ENCODE measurements at places on chromosomes 6 and 20.

GRCh38 chr20:3237958-3238615, 903 bp downstream of the SLC4A11 start:
- DNase-seq, result no peak

DNA sequence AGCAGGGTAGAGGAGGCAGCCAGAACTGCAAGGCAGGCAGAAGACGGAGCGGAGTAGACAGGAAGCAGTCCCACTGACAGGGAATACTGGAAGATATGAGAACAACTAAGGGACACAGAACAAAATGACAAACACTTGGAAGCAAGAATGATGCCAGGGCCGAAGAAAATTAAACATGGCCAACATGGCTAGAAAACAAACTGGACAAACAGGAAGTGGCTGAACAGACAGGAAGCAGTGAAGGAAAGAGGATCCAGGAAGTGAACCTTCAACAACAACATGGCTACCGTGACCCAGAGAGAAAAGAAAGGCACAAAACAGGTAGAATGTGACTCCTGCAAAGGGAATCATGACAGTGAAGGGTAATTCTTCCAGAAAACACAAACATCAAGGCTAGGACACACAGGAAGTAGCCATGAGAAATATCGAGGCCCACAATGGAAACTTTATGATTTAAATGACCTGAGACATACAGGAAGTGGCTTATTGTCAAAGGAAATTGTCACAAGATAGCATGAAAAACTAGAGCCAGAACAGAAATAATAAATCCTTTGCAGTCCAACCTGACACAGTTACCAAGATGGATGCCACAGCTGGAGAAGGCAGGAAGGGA, 9.1 kb downstream of the COL11A2 start:
- DNase-seq, result no peak

- DNase-seq, result no peak
These were observed 50.2 kb downstream of the GFRA4 start for GRCh38 chr20:3612795-3613572.

DNA sequence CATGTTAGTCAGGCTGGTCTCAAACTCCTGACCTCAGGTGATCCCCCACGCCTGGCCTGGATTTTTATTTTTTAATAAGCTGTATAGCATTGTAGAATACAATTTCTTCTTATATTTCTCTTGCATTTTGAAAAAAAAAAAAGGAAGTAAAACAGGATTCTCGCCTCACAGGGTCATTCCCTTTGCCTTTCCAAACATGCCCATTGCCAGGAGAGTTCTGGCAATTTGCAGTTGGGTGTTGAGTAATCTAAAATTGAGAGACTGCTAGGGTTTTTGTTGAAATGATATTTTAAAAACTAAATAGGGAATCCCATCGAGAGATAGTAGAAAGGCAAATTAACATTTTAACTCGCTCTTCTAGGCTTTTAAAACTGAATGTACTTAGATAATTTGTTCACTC, 196.1 kb downstream of the JARID2 start:
- no peak for DNase-seq

GRCh38 chr6:110528101-110528929, 51.9 kb upstream of the SLC22A16 start:
- DNase-seq, result peak; percentile 16

GRCh38 chr20:17545127-17545526, 13.9 kb upstream of the BFSP1 start:
- no peak for DNase-seq

DNA sequence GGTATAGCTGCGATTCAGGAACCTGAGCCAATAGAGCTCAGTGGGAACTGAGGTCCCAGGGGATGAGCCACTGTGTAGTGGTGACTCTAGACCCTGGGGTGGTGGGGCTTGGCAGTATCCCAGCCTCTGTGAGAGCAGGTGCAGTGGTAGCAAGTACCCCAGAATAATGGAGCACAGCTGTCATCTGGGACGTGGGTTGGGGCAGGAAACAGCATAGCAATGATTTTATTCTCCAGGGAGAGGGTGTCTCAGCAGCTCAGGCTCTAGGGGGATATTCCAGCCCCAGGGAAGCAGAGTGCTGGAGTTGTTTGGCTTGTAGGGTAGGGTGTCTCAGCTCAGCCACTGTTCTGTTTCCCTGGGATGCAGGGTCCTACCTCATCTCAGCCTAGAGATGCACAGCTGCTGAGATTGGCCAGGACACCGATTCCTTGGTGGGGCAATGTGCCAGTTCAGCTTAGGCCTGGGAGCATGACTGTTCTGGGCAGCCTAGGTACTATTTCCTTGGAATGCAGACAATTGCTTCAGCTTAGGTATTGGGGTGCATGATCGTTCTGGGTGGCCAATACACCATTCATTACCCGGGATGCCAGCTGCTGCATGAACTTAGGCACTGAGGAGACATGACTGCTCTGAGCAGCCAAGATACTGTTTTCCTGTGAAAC, 34.0 kb upstream of the NUP153 start:
- no peak for DNase-seq

GRCh38 chr6:27672113-27672799, 199.4 kb upstream of the ZNF184 start:
- no peak for DNase-seq

- DNase-seq, result no peak
These were observed 477 bp upstream of the ITPA start for GRCh38 chr20:3208786-3209256.

- no peak for DNase-seq
These were observed 69.4 kb downstream of the JPH2 start for GRCh38 chr20:44117296-44118184.

GRCh38 chr6:33983109-33983716, 162.7 kb downstream of the GRM4 start:
- DNase-seq, result no peak

DNA sequence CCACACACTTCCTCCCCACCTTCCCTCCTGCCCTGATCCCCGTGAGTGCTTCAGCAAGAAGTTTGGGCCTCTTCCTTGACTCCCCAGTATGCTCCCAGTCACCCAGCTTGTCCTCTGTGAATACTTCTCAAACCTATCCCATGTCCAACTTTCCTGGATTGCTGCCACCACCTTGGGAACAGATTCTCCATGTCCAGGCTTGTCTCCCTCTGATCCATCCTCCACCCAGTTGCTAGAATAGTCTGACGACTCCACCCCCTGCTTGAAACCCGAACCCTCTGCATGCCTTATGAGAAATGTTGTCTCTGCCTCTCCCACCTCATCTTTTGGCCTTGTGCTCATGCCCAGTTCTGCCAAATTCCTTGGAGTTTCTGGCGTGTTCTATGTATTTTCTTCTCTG, 108.0 kb downstream of the PPP1R14C start:
- no peak for DNase-seq

DNA sequence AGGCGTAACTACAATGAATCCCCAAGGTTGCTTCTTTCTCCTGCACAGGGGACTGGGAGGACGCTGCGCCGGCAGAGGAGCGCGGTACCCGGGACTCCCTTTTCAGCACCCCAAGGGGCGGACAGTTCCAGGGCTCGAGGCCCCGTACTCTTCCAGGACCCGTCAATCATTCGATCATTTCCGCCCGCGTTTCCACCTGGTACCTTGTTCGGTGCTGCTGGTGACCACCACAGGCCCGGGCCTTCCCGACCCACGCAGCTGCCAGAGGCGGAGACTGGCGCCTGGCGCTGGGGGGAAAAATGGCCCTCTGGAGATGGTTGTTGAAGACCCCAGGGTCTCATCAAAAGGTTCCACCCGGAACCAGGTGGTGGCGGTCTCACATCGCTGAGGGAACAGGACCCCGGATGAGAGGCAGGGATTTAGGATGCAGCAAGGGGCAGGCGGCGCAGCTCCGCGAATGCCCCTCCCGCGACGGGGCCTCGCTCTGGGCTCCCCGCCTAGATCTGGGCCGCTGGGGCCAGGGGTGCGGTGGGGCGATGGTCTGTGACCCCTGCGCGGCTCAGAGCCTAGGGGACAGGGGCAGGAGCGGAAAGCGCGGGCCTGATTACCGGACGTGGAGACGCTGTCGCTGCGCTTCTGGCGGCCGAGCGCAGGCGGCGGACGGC, 744 bp downstream of the VSX1 start:
- no peak for DNase-seq

- peak; percentile 60 for DNase-seq
These were observed 59.5 kb downstream of the PDE7B start for GRCh38 chr6:135910790-135911618.

- no peak for DNase-seq
These were observed 26.0 kb downstream of the SLC2A10 start for GRCh38 chr20:46735436-46735835.

DNA sequence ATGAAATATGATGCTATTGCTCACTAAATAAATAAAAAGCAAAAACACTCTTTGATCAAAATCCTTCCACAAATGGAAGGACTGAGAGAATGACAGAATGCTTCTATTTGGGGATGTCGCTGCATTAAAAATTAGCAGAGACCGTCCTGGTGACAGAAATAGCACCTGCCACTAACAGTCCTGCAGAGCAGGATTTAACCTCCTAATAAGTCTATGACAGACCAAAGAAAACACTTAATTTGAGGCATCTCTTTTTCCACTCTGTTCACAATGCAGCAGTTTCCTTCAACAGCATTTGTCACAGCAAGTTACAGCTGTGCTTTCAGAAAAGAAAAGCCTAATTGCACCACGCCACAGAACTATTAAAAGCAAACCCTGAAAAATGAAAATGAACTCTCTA, 140.6 kb upstream of the BEND6 start:
- DNase-seq, result no peak

DNA sequence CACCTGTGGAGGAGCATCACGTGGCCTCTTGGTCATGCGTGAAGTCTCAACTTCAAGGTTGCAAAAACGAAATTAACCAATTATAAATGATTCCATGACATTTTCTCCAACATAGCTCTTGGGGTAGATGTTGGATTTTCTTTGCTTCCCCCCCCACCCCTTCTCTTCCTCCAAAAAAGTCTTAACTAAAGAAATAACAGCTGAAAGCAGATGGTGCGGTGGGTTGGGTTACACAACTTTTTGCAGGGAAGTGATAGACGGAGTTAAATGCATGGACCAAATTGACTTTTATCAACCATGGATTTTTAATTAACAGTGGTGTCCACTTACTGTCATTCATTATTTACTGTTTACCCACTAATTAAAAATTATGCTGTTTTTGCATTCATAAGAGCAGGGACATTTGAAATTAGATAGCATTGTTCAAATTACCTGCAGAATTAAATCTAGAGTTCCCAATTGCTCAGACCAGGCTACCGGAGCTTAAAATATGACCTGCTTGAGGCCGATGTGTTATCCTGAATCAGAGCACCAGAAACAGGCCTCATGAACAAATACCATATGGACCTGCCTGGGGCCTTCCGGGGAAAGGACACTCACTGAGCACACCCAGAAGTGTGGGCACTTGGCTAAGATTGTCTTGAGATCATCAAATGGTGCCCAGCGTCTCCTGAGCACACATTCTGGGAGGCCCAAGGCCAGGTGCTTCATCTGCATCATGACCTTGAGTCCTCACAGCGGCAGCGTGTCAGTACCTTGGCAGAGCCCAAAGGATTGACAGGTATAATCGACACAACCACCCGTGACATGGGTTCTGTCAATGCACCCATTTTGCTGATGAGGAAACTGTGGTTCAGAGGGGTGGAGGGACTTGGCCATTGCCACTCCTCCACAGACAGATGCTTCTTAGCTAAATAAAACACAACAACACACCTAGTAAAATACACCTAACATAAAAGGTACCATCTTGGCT, 41.5 kb downstream of the APCDD1L start:
- DNase-seq, result no peak

- DNase-seq, result no peak
These were observed 46.9 kb downstream of the PDYN start for GRCh38 chr20:1946762-1947534.

- no peak for DNase-seq
These were observed 79.1 kb downstream of the SLC22A23 start for GRCh38 chr6:3377536-3378397.

DNA sequence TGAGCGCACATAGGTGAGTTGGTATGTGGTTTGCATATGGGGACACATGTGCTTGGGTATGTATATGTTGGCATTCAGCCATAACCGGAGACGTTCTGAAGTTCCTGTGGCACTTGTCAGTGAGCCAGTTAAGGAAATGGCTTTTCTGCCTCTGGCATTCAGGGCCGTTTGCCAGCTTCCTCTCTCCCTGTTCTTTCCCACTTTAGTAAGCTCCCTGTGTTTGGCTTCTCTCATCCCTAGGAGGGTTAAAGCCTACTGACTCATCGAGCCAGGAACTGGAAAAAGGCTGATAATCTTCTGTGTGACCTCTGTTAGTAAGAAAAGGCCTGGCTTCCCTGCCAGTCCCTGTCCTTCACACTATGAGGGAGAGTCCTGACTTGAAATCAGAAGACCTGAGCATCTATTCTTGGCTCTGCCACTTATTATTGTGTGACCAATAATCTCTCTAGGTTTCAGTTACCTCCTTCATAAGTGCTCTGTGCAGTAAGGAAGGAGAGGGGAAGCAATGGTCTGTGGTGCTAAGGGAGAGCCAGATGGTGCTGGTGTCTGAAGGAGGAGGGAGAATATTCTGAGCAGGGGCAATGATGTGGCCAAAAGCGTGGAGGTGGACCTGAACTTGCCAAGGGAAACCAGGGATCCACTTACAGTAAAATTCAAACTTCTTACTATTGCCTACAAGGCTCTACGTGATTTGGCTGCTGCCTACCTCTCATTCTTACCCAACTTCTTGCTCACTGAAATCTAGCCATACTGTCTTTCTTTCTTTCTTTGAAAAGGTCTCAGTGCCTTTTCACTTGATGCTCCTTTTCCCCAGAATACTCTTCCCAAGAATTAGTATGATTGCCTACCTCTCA, 31.4 kb downstream of the ACSS2 start:
- DNase-seq, result no peak

GRCh38 chr6:149112976-149113375, 204.5 kb upstream of the TAB2 start:
- no peak for DNase-seq

Data from NCI-H1417 treated with DMSO at 0.1 percent for 48 hours (cell line).